GM23248 (cell line): ENCODE measurements at places on chromosomes 6 and 20.
A peak's percentile ranks its signal among the peaks of the same experiment; 100 is the strongest.

GRCh38 chr20:9179867-9180266 is 111.0 kb downstream of the PLCB4 start:
- no peak for DNase-seq

DNA sequence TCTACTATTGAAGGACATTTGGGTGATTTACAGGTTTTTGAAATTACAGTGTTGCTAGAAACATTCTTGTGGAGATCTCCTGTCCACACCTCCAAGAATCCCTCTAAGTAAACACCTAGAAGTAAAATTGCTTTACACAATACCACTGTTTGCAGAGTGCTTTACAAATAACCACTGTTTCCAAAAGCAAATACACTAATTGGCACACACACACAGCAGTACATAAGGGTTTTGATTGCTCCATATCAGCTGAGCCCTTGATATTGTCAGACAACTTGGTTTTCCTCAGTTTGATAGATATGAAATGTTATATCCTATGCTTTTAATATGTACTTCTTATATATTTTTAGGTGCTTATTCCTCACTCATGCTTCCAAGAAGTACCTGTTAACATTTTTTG is 6.3 kb downstream of the HMGN4 start:
- no peak for DNase-seq

- DNase-seq, result no peak
These were observed 49.2 kb downstream of the GOPC start for GRCh38 chr6:117553142-117553541.

DNA sequence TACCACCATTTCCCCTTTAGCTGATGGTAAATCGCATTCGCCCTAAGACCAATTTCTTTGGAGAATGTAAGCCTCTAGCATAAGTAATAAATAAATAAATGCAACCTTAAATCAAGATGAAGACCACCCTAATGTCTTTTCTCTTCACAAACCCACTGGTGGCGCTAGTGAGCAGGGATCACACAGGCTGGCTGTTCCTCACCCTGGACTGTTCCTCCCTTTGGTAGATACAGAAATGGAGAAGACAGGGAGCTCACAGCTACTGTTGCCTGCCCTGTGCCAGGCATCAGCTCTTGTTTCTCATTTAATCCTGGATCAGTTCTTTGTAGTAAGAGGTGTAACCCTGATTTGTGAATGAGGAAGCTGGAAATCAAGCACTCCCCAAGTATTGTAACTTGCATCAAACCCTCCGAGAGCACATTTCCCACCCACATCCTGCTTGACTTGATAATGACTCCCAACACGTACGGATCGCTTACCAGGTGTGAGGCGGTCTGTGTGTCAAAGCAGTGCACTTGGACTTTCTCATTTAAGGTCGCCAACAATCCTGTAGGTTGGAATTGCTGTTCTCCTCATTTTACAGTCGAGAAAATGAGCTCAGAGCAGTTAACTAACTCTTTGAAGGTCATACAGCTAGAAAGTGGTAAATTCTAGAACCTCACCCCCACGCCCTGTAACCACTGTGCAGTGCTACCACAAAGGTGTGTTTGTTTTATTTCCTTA is 236.1 kb downstream of the TSHZ2 start:
- no peak for DNase-seq

GRCh38 chr6:37254881-37255280 is 2.7 kb upstream of the TBC1D22B start:
- DNase-seq, result no peak

DNA sequence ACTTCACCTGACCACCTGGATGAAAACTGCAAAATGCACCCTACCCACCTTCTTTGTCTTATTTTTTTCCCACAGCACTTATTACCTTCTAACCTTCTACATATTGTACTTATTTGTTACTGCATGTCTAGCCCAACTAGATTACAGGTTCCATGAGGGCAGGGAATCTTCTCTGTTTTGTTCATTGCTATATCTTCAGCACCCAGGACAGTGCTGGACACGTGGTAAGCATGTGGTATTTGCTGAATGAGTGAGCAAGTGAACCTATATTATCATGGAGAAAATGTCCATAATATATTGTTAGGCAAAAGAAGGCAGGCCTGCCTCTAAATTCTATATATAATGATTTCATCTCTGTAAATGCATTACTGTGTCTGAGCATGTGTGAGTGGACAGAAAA is 107.0 kb downstream of the TRERF1 start:
- DNase-seq, result peak; percentile 16

DNA sequence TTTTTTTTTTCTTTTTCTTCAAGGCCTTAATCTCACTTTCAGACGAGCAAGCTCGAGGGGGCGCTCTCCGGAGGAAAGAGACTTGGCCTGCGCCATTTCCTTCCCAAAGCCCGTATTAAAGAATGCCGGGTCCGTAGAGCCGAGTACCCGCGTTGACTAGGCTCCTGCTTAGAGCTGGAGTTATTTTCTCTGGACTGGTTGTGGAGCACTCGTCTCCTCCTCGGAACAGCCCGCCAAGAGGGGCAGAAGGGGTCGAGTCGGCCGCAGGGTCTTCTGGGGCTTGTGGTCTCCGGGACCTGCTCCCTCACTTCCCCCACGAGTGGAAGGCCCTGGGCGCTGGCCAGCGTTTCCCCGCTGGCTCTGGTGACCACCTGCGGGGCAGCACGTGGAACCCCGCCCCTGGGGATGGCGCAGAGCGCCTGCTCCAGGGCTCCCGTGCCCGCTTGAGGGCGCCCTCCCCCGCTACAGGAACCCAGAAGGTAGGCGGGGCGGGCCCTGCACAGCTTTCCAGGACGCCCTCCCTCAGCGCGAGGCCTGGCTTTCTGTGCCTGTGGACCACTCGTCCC is 2.7 kb upstream of the MEI4 start:
- no peak for DNase-seq

GRCh38 chr6:43977404-43978111 is 149.7 kb downstream of the MRPL14 start:
- DNase-seq, result no peak

DNA sequence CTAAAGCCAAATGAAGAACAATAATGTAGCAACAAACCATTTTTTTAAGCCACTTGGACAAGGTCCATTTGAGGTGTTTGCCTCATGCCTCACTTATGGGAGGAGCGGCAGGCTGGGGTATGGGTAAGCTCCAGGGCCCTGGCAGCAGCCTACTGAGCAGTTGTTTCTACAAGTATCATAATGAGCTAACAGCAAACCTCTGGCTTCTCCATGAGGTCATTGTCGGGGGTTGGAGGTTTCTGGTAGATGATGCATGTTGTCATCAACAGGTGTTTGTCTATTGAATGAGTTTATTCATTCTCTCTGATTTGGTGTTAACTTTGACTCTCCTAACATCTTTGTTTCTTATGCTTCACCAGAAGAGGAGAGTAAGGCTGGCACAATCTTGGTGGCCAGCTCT is 150.7 kb downstream of the TBC1D7 start:
- no peak for DNase-seq

GRCh38 chr6:144377586-144378210 is 92.6 kb downstream of the UTRN start:
- DNase-seq, result peak; percentile 80

- DNase-seq, result peak; percentile 50
These were observed 10.3 kb upstream of the TAAR9 start for GRCh38 chr6:132527791-132528190.
